CD4-positive, alpha-beta T cell treated with Interleukin-17A for 1 hour (primary cell): ENCODE measurements at places on chromosomes 3 and 15.

GRCh38 chr3:106345353-106346027, 476.7 kb upstream of the CBLB start:
- no peak for DNase-seq

GRCh38 chr3:123202451-123202850, 708 bp downstream of the SEC22A start:
- peak; percentile 10 for DNase-seq

DNA sequence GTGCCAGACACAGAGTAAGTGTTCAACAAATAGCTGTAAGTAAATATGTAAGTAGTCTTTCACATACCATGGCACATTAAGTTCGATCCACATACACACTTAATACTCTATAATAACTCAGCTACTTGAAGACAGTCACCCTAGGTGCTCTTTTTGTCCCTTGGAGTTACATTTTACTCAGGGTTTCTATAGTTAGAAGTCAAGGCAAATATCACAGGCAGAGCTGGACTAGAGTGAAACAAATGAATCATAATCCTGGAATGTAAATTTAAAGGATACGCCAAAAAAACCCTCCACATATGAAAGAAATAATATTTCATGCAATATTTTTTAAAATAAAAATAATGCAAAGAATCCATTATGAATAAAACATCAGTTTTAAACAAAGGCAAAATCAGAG, 461.8 kb downstream of the MAGI1 start:
- DNase-seq, result no peak

GRCh38 chr15:95394186-95395067, 936.1 kb upstream of the NR2F2 start:
- no peak for DNase-seq

DNA sequence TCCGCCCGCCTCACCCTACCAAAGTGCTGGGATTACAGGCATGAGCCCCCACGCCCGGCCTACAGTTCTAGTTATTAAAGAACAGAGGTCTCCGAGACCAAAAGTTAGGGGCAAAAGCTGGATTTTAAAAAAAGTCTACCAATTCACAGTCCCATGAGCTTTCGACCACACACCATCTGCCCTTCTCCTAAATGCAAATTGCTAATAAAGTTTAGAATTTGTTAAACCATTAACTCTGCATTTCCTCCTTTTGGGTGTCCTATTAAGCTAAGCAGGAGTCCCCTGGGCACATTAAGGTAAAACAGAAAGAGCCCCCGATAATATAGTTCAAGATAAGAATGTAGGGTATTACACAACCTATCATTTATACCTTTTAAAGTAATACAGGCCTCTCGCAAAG, 322.7 kb downstream of the FOXP1 start:
- no peak for DNase-seq

- no peak for DNase-seq
These were observed 24.7 kb downstream of the PXK start for GRCh38 chr3:58357402-58357801.

DNA sequence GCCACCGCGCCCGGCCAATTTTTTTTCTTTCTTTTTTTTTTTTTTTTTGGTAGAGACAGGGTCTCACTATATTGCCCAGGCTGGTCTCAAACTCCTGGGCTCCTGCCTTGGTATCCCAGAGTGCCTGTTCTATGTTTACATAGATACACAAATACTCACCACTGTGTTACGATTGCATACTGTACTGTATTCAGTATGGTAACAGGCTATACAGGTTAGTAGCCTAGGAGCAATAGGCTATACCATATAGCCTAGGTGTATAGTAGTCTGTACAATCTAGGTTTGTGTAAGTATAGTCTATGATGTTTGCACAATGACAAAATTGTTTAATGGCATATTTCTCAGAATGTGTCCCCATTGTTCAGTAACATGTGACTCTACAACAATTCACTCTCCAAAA, 26.6 kb downstream of the CSTA start:
- DNase-seq, result no peak

- DNase-seq, result no peak
These were observed 38.7 kb upstream of the FAH start for GRCh38 chr15:80114114-80114513.

DNA sequence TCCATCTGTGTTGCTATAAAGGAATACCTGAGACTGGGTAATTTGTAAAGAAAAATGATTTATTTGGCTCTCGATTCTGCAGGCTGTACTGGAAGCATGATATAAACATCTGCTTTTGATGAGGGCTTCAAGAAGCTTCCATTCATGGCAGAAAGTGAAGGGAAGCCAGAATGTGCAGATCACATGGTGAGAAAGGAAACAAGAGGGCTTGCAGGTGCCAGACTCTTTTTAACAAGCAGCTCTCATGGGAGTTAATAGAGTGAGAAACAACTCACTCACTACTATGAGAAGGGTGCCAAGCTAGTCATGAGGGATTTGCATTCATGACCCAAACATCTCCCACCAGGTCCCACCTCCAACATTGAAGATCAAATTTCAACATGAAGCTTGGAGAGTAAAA, 247.2 kb downstream of the ZIC4 start:
- DNase-seq, result no peak

- no peak for DNase-seq
These were observed 28.8 kb upstream of the TF start for GRCh38 chr3:133717424-133717823.

- no peak for DNase-seq
These were observed 140.0 kb upstream of the UBE2E1 start for GRCh38 chr3:23665741-23666140.

GRCh38 chr3:178318941-178319816, 217.1 kb upstream of the KCNMB2 start:
- DNase-seq, result no peak

DNA sequence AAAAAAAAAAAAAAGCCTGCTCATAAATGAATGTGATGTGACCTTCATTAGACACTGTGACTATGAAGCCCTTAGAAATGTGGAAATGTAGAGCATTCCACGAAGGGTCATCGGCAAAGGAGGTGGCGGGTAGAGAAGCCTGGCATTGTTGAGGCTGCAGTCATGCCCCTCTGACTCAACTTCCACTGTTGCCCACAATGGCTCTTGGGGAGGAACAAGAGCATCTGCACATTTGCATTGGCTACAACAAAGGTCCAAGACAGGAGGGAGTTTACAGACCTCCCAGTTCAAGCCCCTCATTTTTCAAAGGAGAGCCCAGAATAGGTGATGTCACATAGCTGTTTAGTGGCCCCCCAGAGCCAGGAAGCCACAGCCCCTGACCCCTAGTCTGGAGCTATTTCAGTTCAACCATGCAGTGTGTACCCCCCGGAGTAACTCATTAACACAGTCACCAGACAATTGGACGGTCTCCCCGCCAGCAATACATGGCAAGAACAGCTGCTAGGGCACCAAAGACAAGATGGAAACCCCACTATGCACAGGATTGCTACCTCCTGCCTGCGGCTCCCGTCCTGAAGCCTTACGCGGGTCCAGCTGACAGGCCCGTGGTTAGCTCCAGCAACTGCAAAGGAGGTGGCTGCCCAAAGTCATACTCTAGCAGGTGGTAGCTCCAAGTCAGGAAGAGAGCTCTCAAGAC, 56.2 kb downstream of the SH3BP5 start:
- DNase-seq, result no peak

GRCh38 chr3:188567478-188568195, 413.7 kb downstream of the LPP start:
- no peak for DNase-seq

DNA sequence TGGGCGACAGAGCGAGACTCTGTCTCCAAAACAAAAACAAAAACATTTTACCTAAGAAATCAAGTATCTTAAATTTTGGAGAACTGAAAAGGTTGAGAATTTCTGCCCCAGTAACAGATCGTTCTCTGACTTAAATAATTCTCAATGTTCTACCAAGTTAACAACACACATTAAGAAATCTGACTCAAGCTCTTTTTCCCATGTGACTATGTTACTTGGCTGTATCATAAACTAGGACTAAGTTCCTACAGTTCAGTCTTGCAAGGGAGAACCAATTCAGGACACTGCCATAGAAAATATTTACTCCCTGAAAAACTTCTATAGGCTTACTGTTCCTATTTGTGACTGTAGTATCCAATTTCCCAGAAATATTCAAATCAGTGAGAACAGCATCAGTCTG, 20.9 kb upstream of the USF3 start:
- no peak for DNase-seq

DNA sequence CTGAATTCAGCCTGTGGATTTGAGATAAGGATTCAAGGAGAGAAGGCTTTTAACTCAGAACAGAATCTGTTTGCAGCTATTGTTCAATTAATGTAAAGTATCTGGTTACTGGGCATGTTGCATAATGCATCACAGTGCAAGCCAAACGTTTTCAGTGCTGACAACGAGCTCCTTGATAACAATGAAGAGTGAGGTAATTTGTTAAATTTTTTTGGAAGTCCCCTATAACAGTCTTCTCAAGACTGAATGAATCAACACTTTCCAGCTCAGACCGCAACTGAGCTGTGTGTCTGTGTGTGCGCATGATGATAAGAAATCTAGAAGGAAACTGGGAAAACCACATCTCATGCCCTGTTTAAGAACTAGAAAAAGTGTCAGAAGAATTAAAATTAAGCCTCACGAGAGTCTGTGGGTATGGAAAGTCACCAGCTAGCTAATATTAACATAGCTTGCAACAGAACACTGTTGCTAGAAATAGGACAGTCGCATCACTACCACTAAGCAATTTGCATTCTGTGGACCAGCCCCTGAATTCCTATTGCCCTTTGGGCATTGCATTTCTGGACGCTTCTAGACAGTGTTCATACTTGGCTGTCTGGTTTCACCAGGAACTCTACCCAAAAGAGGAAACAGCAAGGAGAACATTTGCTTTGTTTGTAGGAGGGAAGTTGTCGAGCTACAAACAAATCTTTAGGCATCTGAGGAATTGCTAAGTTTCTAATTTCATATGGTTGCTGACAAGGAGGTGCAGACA, 43.7 kb upstream of the ATP2C1 start:
- DNase-seq, result peak; percentile 43

- no peak for DNase-seq
These were observed 21.1 kb downstream of the ANXA2 start for GRCh38 chr15:60376677-60377095.

- DNase-seq, result peak; percentile 83
These were observed 105.7 kb downstream of the AKAP13 start for GRCh38 chr15:85485956-85486567.

DNA sequence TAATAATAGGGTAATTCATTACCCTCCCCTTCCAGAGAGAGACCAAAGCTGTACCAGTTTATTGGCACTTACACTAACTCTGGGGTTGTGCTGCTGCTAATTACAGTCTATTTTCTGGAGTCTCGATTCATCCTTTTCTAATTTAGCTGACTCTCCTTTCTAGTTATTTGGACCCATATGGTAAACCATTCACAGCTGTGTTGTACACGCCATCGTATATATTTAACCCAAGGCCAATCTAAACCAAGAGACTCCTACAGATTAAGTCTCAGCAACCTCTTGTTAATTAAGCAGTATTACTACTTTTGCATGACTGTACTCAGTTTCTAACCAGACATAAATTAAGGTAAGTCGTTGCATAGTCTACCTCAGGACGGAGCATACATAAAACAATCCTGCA, 22.5 kb downstream of the ANXA2 start:
- DNase-seq, result no peak

DNA sequence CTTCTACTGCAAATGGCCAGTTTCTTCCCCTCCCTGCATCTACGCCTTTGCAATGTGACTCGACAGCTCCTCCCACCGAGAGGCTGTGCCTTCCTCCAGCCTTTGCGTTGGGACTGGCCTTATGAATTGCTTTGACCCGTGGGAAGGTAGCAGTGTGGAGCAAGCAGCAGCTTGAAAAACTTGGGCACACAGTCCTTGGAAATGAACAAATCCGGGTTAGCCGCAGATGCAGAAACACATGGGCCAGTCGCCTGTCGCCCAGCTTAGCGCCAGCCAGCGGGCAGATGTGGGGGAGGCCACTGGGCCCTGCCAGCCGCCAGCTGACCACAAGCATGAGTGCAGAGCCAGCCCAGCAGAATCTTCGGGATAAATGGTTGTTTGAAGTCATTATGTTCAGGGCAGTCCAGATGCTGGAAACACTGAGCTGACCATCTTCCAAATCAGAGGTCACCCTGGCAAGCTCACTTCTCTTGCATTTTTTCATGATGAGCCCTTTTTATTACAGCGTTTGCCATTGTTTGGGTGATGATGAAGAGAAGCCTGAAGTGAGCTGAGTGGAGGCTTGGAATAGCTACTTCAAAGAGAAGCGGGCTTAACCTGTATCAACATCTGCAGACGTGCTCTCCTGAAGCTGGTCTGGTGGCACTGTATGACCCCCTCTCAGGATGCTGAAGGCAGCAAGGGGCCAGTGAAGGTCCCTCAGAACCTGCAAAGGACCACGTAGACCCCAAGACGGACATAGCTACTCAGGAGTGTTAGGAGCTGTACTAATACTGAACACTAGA, 9.8 kb downstream of the SELENOS start:
- DNase-seq, result no peak

DNA sequence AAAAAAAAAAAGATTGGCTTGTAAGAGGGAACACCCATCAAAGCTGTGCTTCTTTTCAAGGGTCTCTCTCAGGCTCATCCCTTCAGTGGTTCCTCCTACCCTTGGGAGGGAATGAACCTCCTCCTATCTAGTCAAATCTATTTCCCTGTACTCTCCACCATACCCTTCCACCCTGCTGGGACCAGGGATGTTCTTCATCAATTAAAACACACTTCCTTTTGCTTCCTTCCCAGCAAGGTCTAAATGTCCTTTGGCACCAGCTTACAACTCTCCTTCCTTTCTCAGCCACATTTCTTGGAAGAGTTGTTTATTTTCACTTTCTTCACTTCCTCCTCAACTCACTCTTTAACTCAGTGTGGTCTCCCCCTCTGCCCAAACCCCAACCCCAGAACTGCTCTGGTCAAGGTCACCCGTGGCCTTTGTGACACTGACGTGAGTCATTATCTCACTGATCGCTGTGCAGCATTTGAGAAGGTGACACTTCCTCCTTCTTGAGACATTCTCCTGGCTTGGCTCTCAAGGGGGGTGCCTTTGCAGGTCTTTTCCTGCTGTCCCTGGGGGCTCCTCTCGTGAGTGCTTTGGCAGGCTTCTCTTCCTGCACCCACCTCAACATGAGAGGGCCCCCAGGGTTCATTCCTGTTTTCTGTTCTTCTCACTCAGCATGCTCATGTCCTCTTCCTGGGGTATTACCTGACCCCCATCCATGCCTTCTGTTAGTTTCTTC, 210.5 kb upstream of the TLE3 start:
- DNase-seq, result peak; percentile 15

DNA sequence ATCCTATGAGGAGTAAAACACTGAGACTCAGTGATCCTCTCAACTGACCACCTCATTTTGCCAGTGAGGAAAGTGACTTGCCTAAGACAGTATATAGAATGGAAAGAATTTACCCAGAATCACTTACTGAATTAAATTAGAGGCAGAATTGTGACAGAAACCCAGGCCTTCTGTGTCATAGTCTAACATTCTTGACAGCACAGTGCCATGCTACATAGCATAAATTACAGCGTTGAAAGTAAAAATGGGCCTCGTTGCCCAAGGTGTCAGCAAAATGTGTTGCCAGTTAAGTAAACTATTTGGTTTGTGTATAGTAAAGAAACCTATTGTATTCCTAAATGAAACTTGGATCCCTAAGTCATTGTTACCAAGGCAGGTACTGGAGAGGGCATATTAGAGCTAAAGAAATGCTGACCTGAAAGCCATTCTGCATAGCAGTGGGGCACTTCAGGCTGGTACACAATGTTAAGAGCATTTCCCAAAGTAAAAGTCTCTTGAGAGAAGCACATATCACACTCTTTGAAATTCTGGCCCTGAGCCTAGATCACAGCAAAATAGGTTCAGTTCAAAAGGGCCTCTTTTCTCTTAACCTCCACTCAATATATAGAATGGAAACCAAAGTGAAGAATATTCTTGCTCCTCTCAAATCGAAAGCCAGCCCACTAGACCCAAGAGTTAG, 53.8 kb downstream of the HMG20A start:
- no peak for DNase-seq

GRCh38 chr3:128071771-128072453, 19.7 kb downstream of the SEC61A1 start:
- no peak for DNase-seq
